ENCODE measurements at places on chromosomes 1 and 21. TPM values are rescaled to one million over a fixed set of nuclear protein-coding genes. Genes with fewer than 3 reads are reported as not detected.

Gene LRRIQ3
- 0.44 TPM for polyA plus RNA-seq

Gene EPS8L3
- not detected for polyA plus RNA-seq

Gene CYP4X1
- polyA plus RNA-seq, result 3.7 TPM

Gene PTGER3
- polyA plus RNA-seq, result 0.90 TPM

Gene RIPK4
- polyA plus RNA-seq, result 0.15 TPM

Gene SOAT1
- 8.6 TPM for polyA plus RNA-seq

Gene AK2
- polyA plus RNA-seq, result 124 TPM

Gene SPAG17
- 3.2 TPM for polyA plus RNA-seq

Gene DNAI4
- polyA plus RNA-seq, result 4.3 TPM

Gene SPATA6
- 8.4 TPM for polyA plus RNA-seq

Gene PBX1
- polyA plus RNA-seq, result 57.3 TPM

Gene MX2
- 1.1 TPM for polyA plus RNA-seq

- DNase-seq, result no peak
Measured at GRCh38 chr1:117335376-117336086, 31.7 kb upstream of the MAN1A2 start.

- DNase-seq, result no peak
Measured at GRCh38 chr1:113868387-113869083, 3.0 kb downstream of the PTPN22 start.

DNA sequence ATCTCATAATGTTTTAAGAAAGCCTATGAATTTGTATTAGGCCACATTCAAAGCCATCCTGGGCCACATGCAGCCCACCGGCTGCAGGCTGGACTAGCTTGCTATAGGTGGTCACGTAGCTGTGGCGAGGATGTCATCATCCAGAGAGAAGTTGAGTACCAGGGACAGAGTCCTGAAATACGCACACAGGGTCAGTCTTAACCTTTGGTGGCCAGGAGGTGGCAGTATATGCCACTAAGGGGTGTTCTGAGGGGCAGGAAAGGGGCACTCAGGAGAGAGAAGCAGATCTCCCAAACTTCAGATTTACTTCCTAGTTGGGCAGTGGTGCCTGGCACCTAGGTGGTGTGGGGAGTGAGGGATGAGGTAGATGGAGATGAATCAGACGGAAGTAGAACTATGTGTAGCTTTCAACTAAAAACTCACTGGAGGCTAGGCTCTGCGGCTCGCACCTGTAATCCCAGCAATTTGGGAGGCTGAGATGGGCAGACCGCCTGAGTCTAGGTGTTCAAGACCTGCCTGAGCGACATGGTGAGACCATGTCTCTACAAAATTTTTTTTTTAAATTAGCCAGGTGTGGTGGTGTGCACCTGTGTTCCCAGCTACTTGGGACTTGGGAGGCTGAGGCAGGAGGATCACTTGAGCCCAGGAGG, 16.3 kb upstream of the CDK18 start:
- DNase-seq, result no peak

GRCh38 chr1:51719146-51719545, 102.3 kb downstream of the OSBPL9 start:
- DNase-seq, result no peak

GRCh38 chr1:46369542-46370213, 24.4 kb upstream of the FAAH start:
- DNase-seq, result no peak

- DNase-seq, result no peak
Measured at GRCh38 chr1:239228451-239228850, 157.9 kb upstream of the CHRM3 start.

DNA sequence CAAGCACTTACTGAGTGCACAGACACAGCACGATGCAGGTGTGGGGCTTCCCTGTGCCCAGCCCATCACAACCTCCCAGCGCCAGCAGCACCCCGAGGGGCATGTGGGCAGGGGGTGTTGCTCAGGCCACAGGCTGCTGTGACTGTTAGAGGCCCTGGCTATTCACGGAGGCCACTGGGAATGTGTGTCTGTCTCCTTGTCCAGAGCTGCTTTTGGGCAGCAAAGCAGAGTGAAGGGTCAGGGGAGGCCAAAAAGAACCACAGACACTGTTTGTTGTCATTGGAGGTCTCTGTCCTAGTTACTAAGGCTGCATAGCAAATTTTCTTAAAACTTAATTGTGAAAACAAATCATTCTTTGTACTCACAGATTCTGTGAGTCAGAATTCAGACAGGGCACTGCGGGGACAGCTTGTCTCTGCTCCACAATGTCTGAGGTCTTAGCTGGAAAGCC, 49.6 kb downstream of the TNFRSF8 start:
- no peak for DNase-seq

DNA sequence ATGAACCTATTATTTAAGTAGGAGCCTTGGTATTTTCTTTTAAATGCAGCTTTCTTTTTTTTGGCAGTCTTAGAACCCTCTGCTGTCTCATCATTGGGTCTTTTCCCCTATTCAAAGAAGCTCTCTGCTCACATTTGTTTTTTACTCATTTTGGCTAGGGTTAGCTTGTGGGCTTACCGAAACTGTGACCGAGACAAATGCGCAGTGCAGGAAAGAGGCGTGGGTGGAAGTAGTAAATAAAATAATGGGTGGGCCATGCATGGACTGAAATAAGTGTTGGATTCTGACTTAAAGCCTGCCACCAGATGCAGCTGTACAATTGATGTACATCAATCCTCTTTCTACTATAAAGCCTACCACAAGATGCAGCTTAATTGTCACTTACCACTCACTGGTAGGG, 14.7 kb downstream of the XPR1 start:
- no peak for DNase-seq

DNA sequence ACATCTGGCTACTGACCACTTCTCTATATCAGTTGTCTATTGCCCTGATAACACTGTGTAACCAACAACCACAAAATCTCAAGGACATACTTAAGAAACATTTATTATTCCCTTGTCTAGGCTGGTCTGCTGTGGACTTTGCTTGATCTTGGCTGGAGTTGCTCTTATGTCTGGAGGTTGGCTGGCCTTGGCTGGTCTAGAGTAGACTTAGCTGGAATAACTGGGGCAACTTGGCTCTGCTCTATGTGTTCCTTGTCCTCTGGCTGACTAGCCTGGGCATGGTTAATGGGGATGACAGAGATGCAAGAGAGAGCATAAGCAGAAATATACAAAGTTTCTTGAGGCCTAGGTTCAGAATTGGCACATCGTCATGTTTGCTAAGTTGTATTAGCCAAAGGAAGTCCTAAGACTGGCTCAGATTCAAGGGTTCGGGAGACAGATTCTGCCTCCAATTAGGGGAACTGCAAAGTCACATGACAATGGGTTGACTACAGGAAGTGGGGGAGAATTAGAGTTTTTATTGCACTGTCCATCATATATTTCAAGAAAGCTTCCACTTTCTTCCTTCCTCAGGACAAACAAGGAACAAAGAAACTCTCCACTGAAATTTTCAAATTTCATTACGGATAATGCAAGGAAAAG, 61.4 kb upstream of the HMCN1 start:
- DNase-seq, result no peak

GRCh38 chr1:5598824-5599395, 393.3 kb downstream of the NPHP4 start:
- no peak for DNase-seq

- no peak for DNase-seq
Measured at GRCh38 chr1:176799327-176799726, 336.4 kb downstream of the PAPPA2 start.

DNA sequence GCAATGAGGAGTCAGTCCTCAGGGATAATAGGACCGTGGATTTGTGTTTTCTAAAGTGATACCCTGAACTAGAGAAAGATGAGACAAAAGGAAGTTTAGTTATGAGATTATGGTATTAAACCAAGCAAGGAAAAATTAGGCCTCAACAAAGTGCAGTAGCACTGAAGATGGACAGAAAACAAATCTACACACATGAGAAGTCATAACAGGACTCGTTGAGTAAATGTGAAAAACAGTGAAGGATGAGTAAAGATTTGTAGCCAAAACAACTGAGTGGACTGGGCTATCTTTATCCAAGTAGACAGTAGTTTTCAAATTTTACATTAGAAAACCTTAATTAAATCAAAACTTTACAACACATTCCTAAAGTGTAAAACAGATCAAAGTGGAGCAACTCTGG, 15.0 kb downstream of the EPRS1 start:
- DNase-seq, result no peak

- no peak for DNase-seq
Measured at GRCh38 chr1:50615036-50615750, 191.9 kb upstream of the DMRTA2 start.

GRCh38 chr1:119840745-119841144, 29.5 kb upstream of the REG4 start:
- DNase-seq, result no peak

DNA sequence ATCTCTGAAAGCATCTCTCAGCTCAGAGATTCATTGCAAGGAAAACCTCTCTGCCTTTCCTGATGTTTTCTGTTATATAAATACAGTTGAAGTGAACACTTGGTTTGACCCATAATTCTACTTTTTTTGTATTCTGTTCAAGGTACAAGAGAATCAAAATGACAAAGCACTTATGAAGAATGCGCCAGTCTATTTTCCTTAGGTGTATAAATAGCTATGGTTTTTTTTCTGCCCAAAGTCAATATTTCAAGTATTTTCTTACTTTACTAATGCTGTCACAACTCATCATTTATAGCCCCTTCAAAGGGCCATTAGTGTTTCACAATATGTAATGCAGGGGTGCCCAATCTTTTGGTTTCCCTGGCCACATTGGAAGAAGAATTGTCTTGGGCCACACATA, 142.5 kb upstream of the C1orf105 start:
- no peak for DNase-seq

DNA sequence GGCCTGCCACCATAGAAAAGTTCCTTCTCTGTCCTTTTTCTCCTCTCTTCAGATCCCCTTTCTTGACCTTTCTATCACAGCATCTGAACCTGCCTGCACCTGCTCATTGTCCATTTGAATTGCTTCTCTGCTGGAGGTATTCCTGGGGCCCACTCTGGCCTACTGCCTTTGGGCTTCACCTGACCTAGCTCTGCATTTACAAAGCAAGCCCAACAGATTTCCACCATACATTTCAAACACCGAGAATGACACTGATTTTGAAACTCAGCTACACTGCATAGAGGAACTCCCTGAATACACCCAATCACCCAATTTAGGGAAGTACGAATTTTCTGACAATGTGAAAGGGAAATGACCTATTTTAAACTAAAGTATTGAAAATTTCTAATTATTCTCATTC, 284.5 kb upstream of the USP25 start:
- no peak for DNase-seq

DNA sequence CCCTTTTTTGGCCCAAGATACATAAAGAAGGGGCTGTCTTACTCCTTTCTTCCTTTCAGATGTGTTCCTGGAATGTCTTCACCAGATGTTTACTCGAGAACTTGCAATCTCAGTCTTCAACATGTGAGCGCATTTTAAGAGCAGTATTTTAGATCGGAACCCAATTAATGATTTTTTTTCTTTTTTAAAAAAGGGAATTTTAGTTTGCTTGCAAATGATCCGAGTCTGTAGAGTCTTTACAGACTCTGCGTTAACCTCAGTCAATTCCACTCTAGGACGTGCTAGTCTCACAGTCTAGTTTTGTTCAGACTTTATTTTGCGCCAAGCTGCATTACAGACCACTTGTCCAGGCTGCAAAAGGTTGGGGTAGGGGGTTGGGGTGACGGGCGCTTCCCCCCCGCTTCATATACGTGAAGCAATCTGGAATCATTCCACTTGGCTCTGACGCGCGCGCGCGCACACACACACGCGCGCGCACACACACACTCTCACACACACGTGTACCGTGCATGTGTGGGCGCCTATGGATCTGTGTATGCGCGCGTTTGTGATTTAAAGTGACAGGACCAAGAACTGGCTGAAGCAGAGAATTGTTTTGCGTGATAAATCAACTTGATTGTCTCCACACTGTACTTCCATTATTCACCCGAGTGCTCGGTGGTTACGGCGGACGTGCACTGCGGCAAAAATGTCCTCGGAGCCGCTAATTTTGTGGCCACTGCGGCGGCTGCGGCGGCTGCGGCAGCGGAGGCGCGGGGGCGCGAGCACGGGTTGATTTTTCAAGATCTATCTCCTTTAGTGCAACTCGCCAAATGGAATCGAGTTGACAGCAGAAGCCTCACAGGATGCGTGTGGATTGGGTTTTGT, 25.6 kb upstream of the NFIA start:
- peak; percentile 79 for DNase-seq

- DNase-seq, result no peak
Measured at GRCh38 chr21:45818904-45819285, 162.7 kb upstream of the COL6A1 start.

- no peak for DNase-seq
Measured at GRCh38 chr1:204373911-204374310, 14.2 kb upstream of the PLEKHA6 start.

GRCh38 chr1:98030483-98030882, 109.6 kb upstream of the DPYD start:
- no peak for DNase-seq

All from forelimb muscle (tissue), 1 donor.